Peyer's patch (tissue), 4 donors: ENCODE measurements at places on chromosomes 3 and 15. TPM values are rescaled to one million over a fixed set of nuclear protein-coding genes. Genes with fewer than 3 reads are reported as not detected.

- no peak for DNase-seq
These were observed 618 bp downstream of the PARL start for GRCh38 chr3:183884097-183884426.

DNA sequence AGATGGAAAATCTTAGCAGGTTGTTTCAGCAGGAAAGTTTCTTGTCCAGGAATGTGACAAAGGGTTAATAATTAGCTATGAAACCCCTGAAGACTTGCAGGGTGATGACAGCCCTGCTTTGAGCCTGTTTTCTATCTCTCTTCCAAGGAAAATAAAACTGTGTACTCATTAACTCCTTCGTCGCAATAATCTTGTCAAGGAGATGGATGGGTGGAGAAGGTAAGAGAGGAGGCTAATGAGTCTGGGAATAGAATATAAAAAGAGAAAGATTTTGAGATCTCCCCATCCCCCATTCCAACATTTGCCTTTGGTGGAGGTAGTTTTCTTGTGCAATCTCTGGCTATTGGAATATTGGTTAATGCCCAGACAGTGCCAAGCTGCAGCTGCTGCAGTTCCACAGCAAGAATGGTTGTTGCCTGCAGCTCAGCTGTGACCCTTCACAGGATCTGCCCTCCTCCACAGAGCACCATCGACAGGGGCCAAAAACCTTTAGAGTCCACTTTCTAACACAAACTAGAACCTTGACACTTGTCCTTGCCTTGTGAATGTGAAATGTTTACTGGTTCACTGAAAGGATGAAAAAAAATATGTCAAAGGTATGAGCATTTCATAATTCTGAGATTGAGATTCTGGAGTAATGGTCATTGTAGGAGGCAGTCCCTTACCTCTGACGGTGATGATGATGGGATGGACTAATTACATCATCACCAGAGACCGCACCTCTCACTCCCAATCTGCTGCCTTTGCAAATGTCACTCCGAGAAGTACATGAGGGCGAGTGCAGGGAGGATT, 4.2 kb upstream of the LRIG1 start:
- DNase-seq = no peak

DNA sequence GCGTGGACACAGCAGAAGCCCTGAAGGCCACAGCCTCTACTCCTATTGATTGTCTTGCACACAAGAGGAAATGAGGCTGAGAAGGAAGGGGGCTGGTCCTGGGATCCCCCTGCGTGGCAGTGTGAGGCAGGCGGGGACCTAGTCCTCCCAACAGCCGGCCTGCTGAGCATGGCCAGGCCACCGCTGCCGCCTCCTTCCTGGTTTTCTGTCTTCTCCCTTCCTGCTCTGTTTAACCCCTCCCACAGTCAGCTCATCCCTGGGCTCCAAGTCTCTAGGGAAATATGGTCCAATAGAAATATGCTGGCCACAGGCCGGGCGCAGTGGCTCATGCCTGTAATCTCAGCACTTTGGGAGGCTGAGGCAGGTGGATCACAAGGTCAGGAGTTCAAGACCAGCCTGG, 42.1 kb upstream of the HES1 start:
- no peak for DNase-seq

DNA sequence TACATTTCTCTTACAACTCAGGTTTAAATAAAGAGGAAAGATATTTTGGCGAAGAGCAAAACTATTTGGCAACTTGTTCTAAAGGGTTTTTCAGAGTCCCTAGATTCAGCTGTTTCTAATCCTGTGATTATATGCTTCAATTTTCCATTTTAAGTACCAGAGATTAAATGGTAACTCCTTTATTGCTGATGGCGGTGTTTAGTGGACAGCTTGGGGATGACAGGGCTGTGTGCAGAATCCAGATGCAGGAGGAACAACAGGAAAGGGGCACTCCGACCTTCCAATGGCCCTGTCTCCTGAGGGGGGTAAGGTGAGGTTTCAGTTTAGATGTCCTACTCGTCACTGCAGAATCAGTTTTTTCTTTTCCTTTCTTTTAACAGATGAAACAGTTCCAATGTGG, 405.0 kb downstream of the PDCD6IP start:
- DNase-seq = no peak

DNA sequence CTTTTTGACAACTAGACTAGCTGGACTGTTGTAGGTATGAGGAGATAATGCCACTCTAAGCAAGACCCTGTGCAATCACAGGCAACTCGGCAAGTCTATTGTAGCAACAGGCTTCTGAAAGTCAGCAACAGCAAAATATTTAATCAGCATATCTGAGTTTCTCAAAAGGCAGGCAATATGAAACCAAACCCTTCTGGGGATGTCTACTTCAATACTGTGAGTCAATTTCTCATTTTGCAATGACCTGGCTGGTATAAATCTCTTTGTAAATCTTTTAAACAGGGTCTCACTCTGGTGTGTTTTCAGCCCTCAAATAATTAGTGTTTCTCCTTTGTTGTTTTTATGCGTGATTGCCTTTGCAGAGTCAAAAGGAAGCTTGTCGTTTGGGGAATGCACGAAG, 1044.5 kb downstream of the NTRK3 start:
- DNase-seq = no peak

MEGF11 gene
- not detected for total RNA-seq

COL6A5 gene
- total RNA-seq = not detected

GLDN gene
- total RNA-seq = not detected

GRCh38 chr15:84804005-84804900, 12.9 kb upstream of the ALPK3 start:
- DNase-seq = peak; percentile 34

DNA sequence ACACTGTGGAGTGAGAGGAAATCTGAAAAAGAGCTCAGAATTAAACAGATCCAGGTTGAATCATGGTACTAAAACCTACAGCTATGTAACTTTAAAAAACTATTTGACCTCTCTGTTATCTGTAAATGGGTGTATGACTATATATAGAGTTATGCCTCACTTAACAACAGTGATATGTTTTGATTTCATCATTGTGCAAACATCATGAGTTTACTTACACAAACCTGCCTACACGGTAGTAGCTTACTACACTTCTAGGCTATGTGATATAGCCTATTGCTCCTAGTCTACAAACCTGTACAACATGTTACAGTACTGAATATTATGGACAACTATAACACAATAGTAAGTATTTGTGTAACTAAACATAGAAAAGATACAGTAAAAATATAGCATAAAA, 191.6 kb upstream of the MEIS2 start:
- no peak for DNase-seq

GRCh38 chr3:17233398-17233800, 348.6 kb downstream of the PLCL2 start:
- no peak for DNase-seq

- no peak for DNase-seq
These were observed 84.2 kb downstream of the LRRC28 start for GRCh38 chr15:99335508-99335907.

DNA sequence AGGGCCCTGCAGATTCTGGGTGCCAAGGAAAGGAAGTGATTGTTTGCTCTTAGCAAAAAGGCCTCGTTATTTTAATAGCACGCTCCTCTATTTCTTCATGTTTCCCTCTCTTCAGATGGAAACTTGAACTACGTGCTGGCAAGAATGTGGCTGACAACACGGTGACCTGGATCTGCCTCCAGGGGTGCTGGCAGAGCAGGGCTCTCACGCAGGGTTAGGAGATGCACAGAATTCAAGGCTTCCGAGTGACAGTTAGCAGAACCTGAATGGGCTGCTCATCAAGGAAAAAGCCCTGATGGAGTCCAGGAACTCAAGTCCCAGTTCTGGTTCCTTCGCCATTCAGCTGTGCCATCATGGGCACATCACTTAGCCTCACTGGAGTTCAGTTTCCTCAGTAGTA, 22.7 kb downstream of the CYP19A1 start:
- no peak for DNase-seq

GRCh38 chr3:71606582-71606981, 23.1 kb upstream of the FOXP1 start:
- DNase-seq = no peak

RPP25 gene
- 10.2 TPM for total RNA-seq
